ENCODE measurements at places on chromosomes 11 and 22. TPM values are rescaled to one million over a fixed set of nuclear protein-coding genes. Genes with fewer than 3 reads are reported as not detected.

DNA sequence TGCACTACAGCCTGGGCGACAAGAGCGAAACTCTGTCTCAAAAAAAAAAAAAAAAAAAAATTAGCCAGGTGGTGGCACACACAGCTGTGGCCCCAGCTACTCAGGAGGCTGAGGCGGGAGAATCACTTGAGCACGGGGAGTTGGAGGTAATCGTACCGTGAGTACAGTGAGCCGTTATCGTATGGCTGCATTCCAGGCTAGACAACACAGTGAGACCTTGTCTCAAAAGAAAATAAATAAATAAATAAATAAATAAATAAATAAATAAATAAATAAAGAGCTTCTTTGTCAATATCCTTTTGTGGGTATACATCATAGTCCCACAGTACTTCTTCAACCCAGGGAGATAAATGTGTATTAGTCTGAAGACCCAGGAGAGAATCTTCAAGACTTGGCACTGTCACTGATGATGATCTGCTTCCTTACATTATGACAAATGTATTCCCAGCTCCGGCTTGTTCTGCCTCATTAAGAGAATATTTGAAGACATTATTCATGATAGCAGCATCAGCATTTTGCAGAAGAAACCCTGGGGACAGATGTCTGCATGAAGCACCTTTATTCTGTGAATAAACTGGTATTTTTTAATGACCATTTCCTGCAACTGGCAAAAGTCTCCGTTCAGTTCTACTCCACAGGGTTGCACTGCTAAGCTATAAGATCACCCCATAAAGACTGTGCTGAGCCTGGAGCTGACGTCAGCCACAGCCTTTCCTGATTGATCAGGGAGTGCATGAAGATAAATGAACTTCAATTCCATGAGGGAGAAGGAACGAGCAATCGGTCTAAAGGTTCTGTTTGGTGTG is 1.6 kb upstream of the ACY3 start:
- DNase-seq = no peak

- DNase-seq = no peak
These were observed 47.1 kb upstream of the OPCML start for GRCh38 chr11:133579165-133580031.

GRCh38 chr11:17923217-17923616 is 89.6 kb downstream of the SERGEF start:
- DNase-seq = no peak

DNA sequence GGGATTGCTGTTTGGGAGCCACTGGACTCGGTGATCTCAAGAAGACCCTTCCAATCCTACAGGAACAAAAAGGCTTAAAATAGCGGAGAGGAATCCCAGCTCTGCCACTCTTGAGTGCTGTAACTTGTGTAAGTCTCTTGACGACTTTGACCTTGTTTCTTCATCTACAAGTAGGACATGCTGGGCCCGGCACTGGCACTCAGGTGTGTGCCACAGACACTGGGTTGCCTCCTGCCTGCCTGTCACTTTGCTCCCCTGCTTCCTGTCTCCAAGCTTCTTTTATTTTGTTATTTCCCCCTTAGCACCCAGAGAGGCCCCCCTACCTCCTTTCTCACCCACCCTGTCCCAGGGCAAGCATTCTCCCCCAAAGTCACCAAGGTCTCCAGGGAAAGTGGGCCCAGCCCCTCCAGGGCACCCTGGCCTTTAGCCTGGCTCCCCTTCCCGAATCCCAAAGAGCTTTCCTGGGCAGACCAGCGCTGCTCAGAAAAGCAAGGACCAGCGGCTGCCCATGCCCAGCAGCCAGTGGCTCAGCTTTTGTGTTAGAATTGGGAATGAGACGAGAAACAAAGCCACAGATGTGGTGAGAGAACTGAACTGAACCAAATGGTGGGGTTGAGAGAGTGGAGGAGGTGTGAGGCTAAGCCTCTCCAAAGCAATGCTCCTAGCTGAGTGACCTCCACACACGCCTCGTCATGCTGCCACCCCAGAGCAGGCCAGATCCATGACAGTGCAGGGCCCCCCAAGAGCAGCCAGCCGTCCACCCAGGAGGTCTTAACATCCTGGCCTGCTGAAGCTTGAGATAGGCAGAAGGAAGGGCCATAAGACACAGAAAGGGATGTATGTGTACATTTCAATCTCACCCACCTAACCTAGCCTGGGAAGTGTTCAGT is 4.5 kb downstream of the TRIM29 start:
- no peak for DNase-seq

Gene ZBTB16
- total RNA-seq = 23.1 TPM

GRCh38 chr11:58898106-58898505 is 41.2 kb upstream of the GLYATL1 start:
- no peak for DNase-seq

Gene SYT13
- not detected for total RNA-seq

DNA sequence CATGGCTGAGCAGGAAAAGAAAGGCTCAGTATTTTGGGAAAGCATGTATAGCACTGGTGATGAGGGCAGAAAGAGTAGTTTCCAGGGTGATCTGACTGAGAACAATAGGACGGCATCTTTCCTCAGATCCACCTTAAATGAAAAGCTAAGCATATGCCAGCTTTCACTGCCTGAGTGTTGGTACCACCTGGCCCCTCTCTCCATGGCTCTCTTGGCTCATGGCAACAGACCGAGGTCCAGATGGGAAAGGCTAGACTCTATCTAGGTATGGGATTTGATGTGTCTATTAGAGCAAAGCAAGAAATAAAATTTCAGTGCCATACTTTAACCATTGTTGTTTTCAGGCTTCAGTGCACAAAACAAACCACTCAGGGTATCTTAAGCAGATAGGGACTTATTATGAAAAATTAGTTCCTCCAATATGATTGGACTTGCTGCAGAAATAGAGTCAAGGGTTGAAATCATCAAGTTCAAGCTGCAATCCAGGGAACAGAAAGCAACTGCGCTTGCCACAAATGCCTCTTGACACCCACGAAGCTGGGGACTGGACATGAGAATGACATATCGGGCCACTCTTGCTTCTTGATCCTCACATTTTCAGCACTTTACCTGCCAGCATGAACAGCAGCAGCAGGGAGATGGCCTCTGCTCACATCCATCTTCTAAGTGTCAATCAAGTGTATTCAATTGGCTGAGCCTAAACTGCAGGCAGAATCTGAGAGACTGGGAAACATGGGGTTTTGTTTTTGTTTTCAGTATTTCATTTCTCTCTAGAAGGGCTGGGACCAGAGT is 64.0 kb upstream of the SNX19 start:
- DNase-seq = no peak

- DNase-seq = no peak
These were observed 52.2 kb downstream of the DNAJC24 start for GRCh38 chr11:31421820-31422219.

GRCh38 chr11:76209375-76209972 is 3.2 kb upstream of the WNT11 start:
- peak; percentile 13 for DNase-seq

DNA sequence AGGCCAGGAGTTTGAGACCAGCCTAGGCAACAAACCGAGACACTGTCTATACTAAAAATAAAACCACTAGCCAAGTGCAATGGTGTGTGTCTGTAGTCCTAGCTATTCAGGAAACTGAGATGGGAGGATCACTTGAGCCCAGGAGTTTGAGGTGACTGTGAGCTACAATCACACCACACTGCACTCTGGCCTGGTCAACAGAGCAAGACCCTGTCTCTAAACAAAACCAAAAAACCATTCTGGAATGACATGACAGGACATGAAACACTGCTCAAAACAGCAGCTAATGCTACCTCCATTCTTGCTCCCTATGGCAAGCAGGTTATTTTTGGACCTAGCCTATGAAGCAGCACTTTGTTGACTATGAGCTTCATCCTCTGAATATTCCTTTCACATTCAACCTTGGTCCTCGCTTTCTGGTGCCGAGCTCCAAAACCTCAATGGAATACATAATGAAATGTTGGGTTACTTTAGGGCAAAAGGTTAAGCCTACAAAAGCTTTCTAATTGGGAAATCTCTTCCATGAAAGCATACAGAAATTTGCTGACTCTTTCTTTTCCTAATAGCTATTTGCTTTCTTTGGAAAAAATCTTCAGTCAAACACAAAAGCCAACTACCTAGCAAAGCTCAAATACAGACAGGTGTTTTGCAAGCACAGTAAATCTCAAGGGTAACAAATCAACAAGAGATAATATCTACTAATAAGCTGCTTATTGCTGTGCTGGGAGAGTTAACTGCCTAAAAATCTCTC is 21.1 kb downstream of the SIK3 start:
- DNase-seq = no peak

GRCh38 chr11:71209656-71210055 is 42.7 kb downstream of the SHANK2 start:
- no peak for DNase-seq

Gene HORMAD2
- not detected for total RNA-seq

DNA sequence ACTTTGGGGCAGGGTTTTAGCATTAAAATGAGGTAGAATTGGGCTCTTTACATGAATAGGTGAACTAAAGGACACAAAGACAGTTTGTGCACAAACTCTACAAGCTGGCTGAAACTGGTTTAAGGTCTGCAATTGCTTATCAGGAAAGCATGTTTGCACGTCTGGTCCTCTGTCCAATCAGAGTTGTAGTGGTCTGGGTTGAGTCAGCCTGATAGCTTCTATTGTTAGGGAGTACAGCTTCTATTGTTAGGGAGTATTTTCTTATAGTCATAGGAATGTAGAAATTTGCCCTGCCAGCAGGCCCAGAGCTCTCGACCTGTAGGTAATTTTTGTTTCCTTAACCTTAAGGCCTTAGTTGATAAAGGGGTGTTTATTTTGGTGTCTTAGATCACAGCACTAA is 1422.4 kb downstream of the LRRC4C start:
- no peak for DNase-seq

Gene HBB
- not detected for total RNA-seq

- no peak for DNase-seq
These were observed 119.8 kb upstream of the ANO1 start for GRCh38 chr11:69958308-69958707.

GRCh38 chr11:6834021-6834420 is 11.5 kb upstream of the OR10A5 start:
- DNase-seq = no peak

DNA sequence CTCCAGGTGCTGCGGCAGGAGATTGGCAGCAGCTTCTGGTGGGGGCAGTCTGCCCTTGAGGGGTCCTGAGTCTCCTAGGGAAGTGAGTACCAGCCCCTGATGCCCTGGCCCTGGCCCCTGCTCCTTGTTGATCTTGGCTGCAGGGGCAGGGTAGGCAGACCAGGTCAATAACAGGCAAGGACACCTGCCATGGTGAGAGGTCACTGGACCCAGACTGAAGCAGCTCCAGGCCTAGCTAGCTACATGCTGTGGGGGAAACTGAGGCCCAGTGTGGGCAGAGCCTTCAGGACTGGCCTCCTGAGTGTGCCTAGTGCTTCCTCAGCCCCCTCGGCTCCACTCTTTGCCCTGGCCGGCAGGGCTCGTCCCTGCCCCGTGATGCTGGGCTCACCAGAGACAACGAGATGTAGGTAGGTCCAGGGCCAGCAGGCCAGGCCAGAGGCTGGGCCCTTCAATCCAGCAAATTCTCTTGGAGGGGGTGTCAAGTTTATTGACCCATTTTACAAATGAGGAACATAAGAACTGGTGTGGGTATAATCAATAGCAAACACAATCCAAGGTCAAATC is 20.4 kb downstream of the RTN4R start:
- no peak for DNase-seq

Gene RASD2
- not detected for total RNA-seq

DNA sequence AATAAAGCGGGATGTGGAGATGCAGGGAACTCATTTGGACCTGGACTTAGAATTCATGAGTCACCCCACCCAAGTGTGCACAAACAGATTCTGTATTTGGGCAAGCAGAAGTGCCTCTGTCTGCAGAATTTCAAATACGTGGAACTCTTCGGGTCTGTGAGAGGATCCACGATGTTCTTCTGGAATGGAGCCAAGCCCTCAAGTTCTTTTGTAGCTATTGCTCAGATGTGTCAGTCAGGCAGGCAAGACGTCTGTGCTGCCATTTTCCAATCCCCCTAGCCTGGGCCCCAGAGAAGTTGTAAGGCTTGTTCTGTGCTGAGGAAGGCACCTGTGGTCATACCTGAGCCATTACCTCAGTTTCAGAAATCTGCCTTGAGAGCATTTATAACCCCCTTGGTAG is 132.8 kb upstream of the RASSF10 start:
- DNase-seq = no peak

Gene ADSL
- 158 TPM for total RNA-seq

Data from dermis blood vessel endothelial cell (primary cell).